CD4-positive, alpha-beta memory T cell (primary cell): ENCODE measurements at places on chromosomes 4 and X. TPM values are rescaled to one million over a fixed set of nuclear protein-coding genes. Genes with fewer than 3 reads are reported as not detected.
A peak's percentile ranks its signal among the peaks of the same experiment; 100 is the strongest.

GRCh38 chrX:125205133-125205917 is 114.3 kb upstream of the TEX13C start:
- DNase-seq, result peak; percentile 38
- H3K36me3 ChIP-seq, result no peaks in the 10 kb centered on the region
- H3K27me3 ChIP-seq, result peaks cover 7% of the 10 kb centered on the region
- H3K4me3 ChIP-seq, result peak overlapping the region; percentile 14

DNA sequence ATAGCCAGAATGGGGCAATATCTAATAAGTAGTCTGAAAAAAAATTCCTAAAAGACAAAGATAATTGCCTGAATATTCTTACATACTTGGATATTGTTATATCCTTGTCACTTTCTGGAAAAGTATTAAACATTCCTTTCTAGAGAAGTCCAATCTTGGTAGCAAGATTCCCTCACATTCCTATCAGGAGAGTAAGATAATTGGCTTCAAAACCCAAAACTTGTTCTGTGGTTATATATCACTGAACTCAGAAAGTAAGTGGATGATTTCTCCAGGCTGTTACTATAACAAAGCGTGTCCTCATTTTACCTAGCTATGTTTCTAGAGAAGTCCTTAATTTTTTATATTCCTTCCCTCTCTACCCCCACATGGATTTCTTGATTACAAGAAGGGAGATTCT is 46.0 kb upstream of the TEX13A start:
- no peak for DNase-seq
- H3K27ac ChIP-seq, result no peak overlapping the region
- H3K36me3 ChIP-seq, result no peaks in the 10 kb centered on the region
- no peaks in the 10 kb centered on the region for H3K27me3 ChIP-seq
- no peaks in the 10 kb centered on the region for H3K4me1 ChIP-seq

DNA sequence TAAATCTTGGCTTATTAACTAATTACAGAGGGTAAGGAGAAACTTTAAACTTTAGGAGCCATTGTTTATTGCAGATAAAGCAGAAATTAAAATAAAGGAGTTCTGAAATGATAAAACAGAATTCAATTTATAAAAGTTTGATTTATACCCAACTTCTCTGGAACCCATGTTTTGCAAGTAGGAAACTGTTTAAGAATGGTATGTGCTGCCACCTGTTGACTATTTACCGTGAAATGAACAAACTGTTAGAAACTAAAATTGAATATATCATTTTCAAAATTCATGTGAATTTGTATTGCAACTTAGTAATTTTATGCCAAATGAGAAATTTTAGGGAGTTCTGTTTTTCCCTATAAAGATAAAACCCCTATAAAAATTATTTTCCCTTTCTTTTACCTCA is 11.0 kb upstream of the TBC1D8B start:
- no peaks in the 10 kb centered on the region for H3K4me1 ChIP-seq
- H3K36me3 ChIP-seq, result no peaks in the 10 kb centered on the region
- H3K4me3 ChIP-seq, result no peak overlapping the region
- DNase-seq, result no peak

GRCh38 chr4:64784125-64784524 is 374.9 kb upstream of the TECRL start:
- H3K4me1 ChIP-seq, result no peaks in the 10 kb centered on the region
- no peaks in the 10 kb centered on the region for H3K27me3 ChIP-seq
- no peak overlapping the region for H3K4me3 ChIP-seq
- H3K36me3 ChIP-seq, result no peaks in the 10 kb centered on the region
- H3K27ac ChIP-seq, result no peak overlapping the region

GRCh38 chr4:80295826-80296225 is 29.4 kb downstream of the FGF5 start:
- DNase-seq, result no peak
- H3K27ac ChIP-seq, result no peak overlapping the region
- no peaks in the 10 kb centered on the region for H3K27me3 ChIP-seq
- no peaks in the 10 kb centered on the region for H3K4me1 ChIP-seq
- H3K4me3 ChIP-seq, result no peak overlapping the region

DNA sequence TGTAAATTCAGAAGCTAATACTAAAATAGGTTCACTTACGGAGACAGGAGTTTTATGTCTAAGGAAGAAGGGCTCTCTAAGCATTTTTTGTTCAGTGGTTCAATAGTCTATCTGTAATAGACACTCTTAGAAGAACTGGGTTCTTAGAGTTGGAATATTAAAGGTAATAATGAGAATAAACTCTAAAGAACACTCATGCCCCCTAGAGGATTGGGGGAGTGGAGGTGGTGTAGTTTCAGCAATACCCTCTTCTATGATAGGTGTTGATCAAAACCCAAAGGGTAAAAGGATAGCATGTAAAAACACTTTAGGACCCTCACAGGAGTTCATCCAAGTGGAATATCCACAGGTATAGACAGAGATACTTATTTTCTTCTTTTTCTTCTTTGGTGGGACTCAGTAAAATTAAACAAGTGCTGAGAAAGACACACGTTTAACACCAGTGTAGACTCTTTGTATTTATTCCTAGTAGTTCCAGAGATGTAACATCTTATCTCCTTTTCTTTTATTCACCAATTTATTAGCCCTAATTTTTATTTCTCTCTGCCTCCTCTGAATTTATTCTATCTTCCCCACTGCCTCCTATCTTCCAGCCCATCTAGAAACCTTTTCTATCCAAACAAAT is 25.7 kb upstream of the MND1 start:
- no peak overlapping the region for H3K4me3 ChIP-seq
- peak; percentile 49 for DNase-seq
- H3K27ac ChIP-seq, result no peak overlapping the region

DNA sequence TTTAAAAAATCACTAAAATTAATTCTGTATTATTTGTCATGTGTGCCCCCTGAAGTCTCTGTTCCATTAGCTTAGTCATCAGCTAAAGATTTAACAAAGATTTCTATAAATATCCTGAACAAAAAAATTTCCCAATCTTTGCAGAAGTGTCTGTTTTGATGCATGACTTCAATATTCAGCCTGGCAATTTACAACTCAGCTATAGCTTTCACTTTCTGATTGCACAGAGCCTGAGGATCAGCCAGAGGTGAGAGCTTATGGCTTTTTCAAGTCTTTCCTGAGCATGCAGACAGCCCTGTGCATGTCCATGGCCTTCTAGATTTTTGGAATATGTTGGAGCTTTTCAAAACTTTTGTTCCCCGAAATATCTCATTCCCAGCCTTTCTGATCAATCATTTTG is 420.1 kb downstream of the ZNF674 start:
- no peak for DNase-seq
- H3K27me3 ChIP-seq, result no peaks in the 10 kb centered on the region

- no peaks in the 10 kb centered on the region for H3K4me1 ChIP-seq
- no peak for DNase-seq
- no peaks in the 10 kb centered on the region for H3K36me3 ChIP-seq
- no peak overlapping the region for H3K27ac ChIP-seq
- H3K4me3 ChIP-seq, result no peak overlapping the region
Measured at GRCh38 chr4:139153411-139154133, 23.4 kb downstream of the ELF2 start.

DNA sequence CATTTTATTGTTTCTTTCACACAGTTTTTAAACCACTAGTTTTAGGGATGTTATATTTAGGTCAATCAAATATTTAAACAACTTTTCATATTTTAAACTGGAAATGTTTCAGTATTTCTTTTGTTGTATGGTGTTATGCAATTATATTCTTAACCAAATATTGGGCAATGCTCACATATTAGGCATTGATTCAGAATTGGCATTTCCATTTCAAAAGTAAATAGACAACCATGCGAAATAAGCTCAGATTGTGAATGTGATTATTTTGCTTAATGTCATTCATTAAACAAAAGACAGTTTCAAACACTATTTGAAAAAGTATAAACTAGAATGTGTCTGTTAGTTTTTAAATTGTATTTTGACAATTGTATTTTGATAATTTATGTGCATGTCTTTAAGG is 36.9 kb downstream of the ARAP2 start:
- H3K4me1 ChIP-seq, result peaks cover 40% of the 10 kb centered on the region
- H3K4me3 ChIP-seq, result no peak overlapping the region
- no peak for DNase-seq
- H3K27me3 ChIP-seq, result no peaks in the 10 kb centered on the region

DNA sequence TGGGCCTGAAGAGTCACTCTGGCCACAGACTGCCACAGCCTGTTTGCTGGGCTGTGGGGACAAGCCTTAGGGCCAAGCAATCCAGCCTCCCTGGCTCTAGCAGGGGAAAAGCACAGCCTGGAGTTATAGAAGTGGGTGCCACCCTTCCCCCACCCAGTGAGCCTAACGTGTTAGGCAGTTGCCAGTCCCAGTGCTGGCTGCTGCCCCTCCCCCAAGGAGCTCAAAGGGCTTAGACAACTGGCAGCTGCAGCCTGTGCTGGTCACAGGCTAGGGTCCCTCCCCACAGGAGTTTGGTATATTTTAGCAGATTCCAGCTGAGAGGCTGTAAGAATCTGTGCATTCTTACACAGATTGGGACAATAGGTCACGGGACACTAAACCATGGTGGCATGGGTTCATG is 370.3 kb upstream of the FGF16 start:
- no peaks in the 10 kb centered on the region for H3K36me3 ChIP-seq
- H3K4me3 ChIP-seq, result no peak overlapping the region
- H3K27ac ChIP-seq, result no peak overlapping the region
- DNase-seq, result no peak

PDZD11 gene
- total RNA-seq, result 12.9 TPM

CBLL2 gene
- total RNA-seq, result not detected

LRCH2 gene
- total RNA-seq, result not detected

CFAP99 gene
- 0.19 TPM for total RNA-seq
